ENCODE measurements at places on chromosomes 1 and 21. TPM values are rescaled to one million over a fixed set of nuclear protein-coding genes. Genes with fewer than 3 reads are reported as not detected.

- no peak overlapping the region for H3K27ac ChIP-seq
- peaks cover 6% of the 10 kb centered on the region for H3K36me3 ChIP-seq
- H3K27me3 ChIP-seq = peaks cover 4% of the 10 kb centered on the region
- no peak for DNase-seq
- H3K4me1 ChIP-seq = peaks cover 54% of the 10 kb centered on the region
Observed at GRCh38 chr1:205704903-205705302, 24.6 kb upstream of the SLC45A3 start.

- peak; percentile 77 for DNase-seq
- H3K27me3 ChIP-seq = peaks cover 3% of the 10 kb centered on the region
- no peaks in the 10 kb centered on the region for H3K4me1 ChIP-seq
- no peak overlapping the region for H3K27ac ChIP-seq
Observed at GRCh38 chr1:168084396-168085231, 52.1 kb downstream of the GPR161 start.

- H3K27ac ChIP-seq = no peak overlapping the region
- H3K27me3 ChIP-seq = no peaks in the 10 kb centered on the region
Observed at GRCh38 chr1:29586991-29587745, 350.8 kb downstream of the PTPRU start.

DNA sequence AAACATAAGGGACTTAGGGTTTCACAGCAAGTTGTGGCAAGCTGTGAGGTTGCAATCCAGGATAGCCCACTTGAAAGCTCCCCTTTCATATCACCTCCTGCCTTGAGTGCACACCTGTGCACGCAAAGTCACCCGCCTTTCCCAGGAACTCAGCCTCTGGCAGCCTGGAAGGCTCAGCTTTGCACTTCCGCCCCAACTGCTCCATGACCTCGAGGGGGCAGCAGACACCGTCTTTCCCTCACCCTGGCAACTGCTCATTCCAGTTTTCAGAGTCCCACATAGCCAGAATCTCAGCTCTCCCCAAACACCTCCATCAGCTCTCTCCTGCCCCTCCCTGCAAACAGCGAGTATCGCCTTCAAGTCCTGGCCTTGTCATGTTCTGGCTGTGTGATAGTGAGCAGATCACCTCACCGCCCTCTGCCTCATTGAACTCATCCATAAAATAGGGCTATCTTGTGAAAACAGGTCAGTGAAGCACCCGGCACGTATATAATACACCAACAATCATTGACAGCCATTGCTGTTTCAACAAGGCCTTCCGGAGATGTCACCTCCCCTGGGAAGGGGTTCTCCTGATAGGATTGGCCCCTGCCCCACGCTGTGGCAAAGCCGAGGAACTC is 32.2 kb upstream of the EPB41 start:
- no peaks in the 10 kb centered on the region for H3K36me3 ChIP-seq
- peaks cover 7% of the 10 kb centered on the region for H3K27me3 ChIP-seq
- peak; percentile 90 for DNase-seq
- peaks cover 38% of the 10 kb centered on the region for H3K4me1 ChIP-seq
- H3K27ac ChIP-seq = peak overlapping the region; percentile 67

GRCh38 chr1:156910309-156910782 is 10.1 kb upstream of the LRRC71 start:
- no peak overlapping the region for H3K4me3 ChIP-seq
- no peak overlapping the region for H3K27ac ChIP-seq
- DNase-seq = peak; percentile 70
- peaks cover 49% of the 10 kb centered on the region for H3K36me3 ChIP-seq

GRCh38 chr1:85188530-85188929 is 12.3 kb downstream of the SYDE2 start:
- no peak for DNase-seq
- H3K27ac ChIP-seq = no peak overlapping the region
- H3K4me1 ChIP-seq = peaks cover 11% of the 10 kb centered on the region
- no peaks in the 10 kb centered on the region for H3K36me3 ChIP-seq
- H3K27me3 ChIP-seq = no peaks in the 10 kb centered on the region

- H3K4me3 ChIP-seq = no peak overlapping the region
- peaks cover 7% of the 10 kb centered on the region for H3K27me3 ChIP-seq
- H3K27ac ChIP-seq = no peak overlapping the region
- no peaks in the 10 kb centered on the region for H3K36me3 ChIP-seq
- no peak for DNase-seq
Observed at GRCh38 chr21:45004059-45004422, 64.2 kb downstream of the SLX9 start.

DNA sequence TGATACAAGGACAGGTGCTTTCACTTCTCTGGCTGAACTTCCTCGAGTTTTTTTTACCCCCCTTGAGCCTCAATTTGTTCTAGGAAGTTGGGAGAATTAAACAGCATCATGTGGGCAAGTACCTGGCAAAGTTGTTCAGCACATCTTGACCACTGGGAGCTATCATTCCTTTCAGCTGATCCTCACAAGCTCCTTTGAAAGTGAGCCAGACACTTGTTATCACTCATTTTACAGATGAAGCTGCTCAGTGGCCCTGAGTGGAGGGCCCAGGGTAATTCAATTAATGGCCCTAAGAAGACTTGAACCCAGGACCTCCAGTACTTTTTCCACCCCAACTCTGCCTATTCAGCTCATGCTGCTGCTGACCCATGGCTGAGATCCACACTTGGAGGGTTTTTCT is 2.0 kb downstream of the RGS8 start:
- H3K4me3 ChIP-seq = no peak overlapping the region
- peaks cover 5% of the 10 kb centered on the region for H3K4me1 ChIP-seq
- no peaks in the 10 kb centered on the region for H3K36me3 ChIP-seq
- H3K27ac ChIP-seq = no peak overlapping the region

GRCh38 chr1:15180189-15180588 is 26.6 kb downstream of the TMEM51 start:
- DNase-seq = no peak
- peaks cover 12% of the 10 kb centered on the region for H3K27me3 ChIP-seq
- peaks cover 5% of the 10 kb centered on the region for H3K36me3 ChIP-seq
- no peak overlapping the region for H3K4me3 ChIP-seq

- no peaks in the 10 kb centered on the region for H3K27me3 ChIP-seq
- no peaks in the 10 kb centered on the region for H3K36me3 ChIP-seq
- H3K4me1 ChIP-seq = peaks cover 2% of the 10 kb centered on the region
- no peak overlapping the region for H3K27ac ChIP-seq
- no peak for DNase-seq
Observed at GRCh38 chr1:34060901-34061415, 104.1 kb downstream of the CSMD2 start.

Gene RNU1-4
- 3,428 TPM for total RNA-seq

Gene CELF3
- total RNA-seq = not detected

Gene KPRP
- total RNA-seq = not detected
